Left kidney (tissue), 8 donors: ENCODE measurements at places on chromosomes 7 and 10. TPM values are rescaled to one million over a fixed set of nuclear protein-coding genes. Genes with fewer than 3 reads are reported as not detected.

NEUROG3 gene
- polyA plus RNA-seq: not detected

NCF1 gene
- polyA plus RNA-seq: 1.2 TPM

ABCA13 gene
- 0.95 TPM for polyA plus RNA-seq

DNA sequence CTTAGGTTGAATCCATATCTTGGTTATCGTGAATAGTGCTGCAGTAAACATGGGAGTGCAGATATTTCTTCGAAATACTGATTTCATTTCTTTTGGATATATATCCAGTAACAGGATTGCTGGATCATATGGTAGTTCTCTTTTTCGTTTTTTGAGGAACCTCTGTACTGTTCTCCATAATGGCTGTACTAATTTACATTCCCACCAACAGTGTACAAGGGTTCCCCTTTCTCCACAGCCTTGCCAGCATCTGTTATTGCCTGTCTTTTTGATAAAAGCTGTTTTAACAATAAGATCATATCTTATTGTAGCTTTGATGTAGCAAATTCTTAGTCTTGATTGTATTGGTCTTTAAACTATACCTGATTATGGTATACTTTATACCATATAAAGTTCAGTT, 45.3 kb downstream of the ZNRF2 start:
- DNase-seq: no peak

- DNase-seq: no peak
Measured at GRCh38 chr7:27242555-27243339, at the start of gene EVX1. TSS of gene EVX1 (plus strand) at chr7:27242802. CDS start at chr7:27243031, 229 bp downstream.

- no peak for DNase-seq
Measured at GRCh38 chr7:36013246-36014014, 139.6 kb upstream of the EEPD1 start.

GRCh38 chr7:35805876-35806275, 5.0 kb downstream of the SEPTIN7 start:
- no peak for DNase-seq

DNA sequence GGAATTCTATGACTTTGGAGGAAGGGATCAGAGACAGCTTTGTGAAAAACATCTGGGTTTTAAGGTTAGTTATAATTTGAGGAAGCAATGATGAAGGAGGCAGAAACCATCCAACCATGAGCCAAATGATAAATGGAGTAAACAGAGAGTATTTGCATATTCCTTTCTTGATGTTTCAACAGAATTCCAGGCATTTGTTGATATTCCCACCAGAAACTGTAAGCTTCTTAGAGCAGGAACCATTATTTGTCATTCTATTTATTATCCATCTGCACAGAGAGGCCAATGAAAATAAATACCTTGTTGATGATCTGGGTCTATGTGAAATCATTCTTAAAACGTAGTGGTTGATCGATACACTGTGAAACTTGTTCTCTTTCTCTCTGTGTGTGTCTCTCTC, 715.3 kb downstream of the INHBA start:
- DNase-seq: no peak

GRCh38 chr10:80458638-80459037, 4.5 kb downstream of the TSPAN14 start:
- no peak for DNase-seq

- no peak for DNase-seq
Measured at GRCh38 chr7:158274996-158275395, 312.6 kb downstream of the PTPRN2 start.

DNA sequence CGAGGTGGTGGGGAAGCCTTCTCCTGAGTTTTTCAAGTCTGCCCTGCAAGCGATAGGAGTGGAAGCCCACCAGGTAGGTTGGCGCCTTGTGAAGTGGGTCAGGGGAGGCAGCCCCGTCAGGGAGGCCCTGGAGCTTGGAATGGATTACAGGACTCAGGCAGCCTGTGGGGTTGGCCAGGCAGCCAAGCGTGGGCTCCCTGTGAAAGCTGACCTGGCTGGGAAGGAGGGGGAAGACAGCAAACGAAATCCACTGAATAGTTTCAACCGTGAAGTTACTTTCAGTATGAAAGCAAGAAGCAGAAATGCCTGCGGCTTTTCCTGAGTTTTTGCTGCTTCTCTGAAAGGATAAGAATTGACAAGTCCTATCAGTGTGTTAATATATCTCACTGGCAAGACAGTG, 36.4 kb downstream of the LHPP start:
- peak; percentile 69 for DNase-seq

- no peak for DNase-seq
Measured at GRCh38 chr10:93954299-93954698, 39.4 kb upstream of the PLCE1 start.

GRCh38 chr10:68550747-68551411, 9.3 kb upstream of the TET1 start:
- DNase-seq: peak; percentile 67

GRCh38 chr10:21514818-21515351, 10.6 kb downstream of the SKIDA1 start:
- no peak for DNase-seq

- DNase-seq: no peak
Measured at GRCh38 chr10:35182631-35183510, 56.2 kb downstream of the CREM start.
